ENCODE measurements at places on chromosomes 12 and 14.

- DNase-seq: no peak
Observed at GRCh38 chr12:95325501-95325900, 107.9 kb downstream of the VEZT start.

- peak; percentile 90 for DNase-seq
Observed at GRCh38 chr12:19439059-19440018, at the start of gene AEBP2. Gene AEBP2, plus strand, starts transcription at chr12:19439492. Its CDS starts 208 bp downstream, at chr12:19439700.

DNA sequence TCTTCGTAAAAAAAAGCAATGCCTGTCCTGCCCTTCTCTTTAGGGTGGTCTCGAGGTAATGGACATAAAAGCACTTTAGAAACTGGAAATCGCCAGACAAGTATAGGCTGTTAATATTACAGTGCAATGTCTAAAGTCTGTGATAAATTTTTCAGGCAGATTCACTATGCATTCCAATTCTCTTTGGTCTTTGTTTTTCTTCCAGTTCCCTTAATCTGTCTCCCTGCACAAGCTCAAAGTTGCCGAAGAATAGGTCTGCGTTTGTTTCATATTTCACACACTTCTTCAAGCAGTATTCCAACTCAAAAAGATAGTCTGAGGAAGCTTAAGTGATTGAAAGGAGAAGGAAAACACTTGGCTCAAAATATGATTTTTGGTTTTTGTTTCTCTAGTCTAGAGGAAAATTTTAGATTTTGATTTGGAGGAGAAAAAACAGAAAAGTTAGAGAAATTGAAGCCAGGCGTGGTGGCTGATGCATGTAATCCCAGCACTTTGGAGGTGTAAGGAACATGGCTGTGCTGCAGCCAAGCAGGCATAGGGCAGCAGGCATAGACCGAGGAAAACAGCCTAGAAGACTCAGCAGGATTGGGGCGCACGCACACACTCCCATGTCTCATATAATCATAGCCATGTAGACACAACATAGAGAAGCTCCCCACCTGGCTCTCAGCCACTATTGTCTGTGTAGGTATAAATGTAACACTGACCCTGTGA is 96.2 kb upstream of the TMPO start:
- DNase-seq: no peak

DNA sequence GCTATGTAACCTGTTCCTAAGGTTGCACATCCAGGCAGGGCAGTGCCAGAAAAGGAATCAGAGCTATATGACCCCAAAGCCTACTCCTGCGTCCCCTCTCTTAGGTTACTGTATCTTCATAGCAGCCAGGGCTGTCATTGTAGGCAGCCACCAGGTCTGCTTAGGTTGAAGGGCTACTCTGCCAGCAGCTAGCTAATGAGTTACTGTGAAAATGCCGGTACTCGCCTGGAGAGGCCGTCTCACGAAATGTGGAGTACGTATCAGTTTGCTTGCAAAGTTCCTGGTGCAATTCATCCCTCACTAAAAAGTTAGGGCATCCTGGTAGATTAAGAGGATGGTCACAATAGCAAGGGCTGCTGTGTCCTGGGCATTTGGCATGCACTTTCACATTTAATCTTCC is 50.9 kb downstream of the RPH3A start:
- DNase-seq: no peak

GRCh38 chr12:118851891-118852290 is 129.4 kb upstream of the SRRM4 start:
- DNase-seq: no peak

- no peak for DNase-seq
Observed at GRCh38 chr12:94404854-94405253, 54.8 kb downstream of the CEP83 start.

DNA sequence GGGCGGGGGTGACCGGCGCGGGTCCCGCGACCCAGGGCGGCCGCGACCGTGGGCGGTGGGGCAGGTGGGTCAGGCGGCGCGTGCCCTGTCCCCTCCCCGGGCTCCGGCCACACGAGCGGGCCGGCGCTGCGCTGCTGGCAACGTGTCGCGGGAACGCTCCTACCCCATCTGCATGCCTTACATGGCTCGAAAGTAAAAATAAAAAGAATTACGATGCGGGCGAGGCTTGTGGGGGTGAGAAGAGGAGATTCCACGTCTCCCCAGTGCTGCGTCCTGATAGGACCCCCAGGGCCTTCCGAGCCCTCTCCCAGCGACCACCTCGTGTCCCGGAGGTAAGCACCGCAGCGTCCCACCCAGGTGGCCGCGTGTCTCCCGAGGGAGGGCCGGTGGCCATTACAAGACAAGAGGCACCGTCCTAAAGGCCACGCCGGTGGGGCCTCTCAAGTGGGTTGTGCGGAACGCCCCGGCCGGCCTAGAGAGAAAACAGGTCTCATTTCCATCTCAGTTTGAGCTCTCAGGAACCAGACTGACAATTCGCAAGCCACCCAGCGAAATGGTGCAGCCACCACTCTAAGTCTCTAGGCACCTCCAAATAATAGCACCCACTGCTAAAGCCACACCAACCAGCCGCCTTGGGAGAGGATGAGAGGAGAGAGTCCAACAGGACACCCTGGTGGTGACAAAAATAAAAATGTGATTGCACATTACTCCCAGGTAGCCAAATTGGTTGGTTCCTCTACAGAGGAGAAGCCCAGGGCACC is 612 bp upstream of the FOXN3 start:
- DNase-seq: no peak

Measured in stromal cell of bone marrow (primary cell).